Nucleus accumbens (tissue), 56 donors: ENCODE measurements at places on chromosomes 13 and 19.

- peak; percentile 37 for DNase-seq
These were observed 2.4 kb downstream of the CTXN1 start for GRCh38 chr19:7923295-7924191.

DNA sequence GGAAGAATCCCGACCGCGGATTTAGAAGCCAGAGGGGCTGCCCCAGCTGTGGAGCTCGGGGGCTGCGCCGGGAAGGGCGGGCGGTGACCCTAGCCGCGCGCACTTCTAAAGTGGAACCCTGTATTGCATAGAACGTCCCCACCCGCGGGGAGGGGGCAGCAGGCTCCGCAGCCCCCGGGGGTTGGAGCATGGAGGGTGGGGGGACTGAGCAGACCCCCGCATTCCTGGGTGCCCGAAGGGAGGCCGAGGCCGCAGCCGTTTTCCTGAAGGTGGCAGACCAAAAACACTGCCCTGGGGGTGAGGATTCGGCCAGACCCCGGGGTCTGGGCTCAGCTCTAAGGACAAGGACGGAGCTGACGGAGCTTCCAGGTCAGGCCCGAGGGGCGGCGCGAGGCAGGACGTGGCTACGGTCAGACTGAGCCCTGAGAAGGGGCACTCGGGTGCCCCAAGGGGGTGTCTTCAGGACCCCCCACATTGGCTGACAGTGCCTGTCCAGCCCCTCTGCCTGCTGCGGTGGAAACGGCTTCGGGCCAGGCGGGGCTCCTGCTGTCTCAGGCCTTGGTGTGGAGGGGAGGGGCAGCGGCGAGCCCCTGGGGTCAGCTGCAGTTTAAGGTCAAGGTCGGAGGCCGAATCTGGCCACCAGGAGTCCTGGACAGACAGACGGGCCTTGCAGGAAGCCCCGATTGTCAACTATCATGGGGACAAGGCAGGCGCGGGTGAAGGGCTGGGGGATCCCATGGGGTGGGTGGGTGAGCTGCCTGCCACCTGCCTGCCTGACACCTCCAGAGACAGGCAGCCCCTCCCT, 12.6 kb downstream of the MKNK2 start:
- no peak for DNase-seq

- no peak for DNase-seq
These were observed at the start of gene CYP4F2 for GRCh38 chr19:15897738-15898276. CYP4F2 (minus strand) TSS chr19:15898074; CDS start chr19:15897611, 463 bp downstream.

- peak; percentile 39 for DNase-seq
These were observed 95.7 kb downstream of the ARHGEF7 start for GRCh38 chr13:111210544-111211469.

- no peak for DNase-seq
These were observed 10.2 kb upstream of the ILF3 start for GRCh38 chr19:10643968-10644259.

GRCh38 chr13:111491659-111492058, 171.2 kb downstream of the TEX29 start:
- DNase-seq: no peak

DNA sequence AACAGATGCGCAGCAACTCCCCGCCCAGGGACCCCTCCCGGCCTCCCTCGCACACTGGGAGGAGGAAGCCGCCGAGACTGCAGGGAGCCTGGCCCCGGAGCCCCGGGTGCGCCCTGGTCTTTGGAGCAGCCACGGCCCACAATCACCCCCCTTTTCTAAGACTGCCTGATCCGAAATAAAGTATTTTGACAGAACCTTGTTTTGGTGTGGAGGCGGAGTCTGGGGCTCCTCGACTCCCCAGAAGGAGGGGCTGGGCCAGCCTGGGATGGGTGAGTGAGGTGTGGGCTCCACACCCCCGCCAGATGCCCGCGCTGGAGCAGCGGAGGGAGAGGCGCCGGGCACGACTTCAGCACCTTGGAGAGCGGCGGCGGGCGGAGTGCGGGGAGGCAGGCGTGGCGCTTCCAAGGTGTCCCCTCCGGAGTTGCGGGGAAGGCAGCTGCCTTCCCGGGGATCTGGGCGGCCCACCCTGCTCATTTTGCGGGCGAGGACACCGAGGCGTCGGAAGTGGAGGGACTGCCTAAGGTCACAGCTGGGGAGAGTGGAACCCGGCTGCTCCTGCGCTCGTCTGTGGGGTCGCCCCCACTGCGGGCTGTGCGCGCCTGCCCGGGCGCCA, 9.4 kb downstream of the SIRT6 start:
- DNase-seq: no peak

DNA sequence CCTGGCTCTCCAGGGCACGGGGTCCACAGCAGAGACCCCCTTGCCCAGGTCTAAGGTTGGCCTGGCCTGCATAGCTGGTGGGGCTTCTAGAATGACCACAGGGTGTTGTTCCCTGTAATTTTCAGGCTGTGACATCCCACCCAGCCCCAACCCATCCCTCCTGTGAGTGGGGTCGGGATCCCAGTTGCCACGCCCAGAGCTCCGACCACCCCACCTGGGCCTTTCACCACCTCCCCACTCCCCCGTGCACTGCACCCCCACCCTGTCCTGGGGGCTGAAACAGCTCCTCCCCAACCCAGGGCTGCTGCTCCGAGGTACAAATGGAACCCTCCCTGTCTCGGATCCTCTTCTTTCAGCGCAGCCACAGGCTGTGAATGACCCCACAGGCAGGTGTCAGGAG, 8.4 kb upstream of the SLC7A10 start:
- DNase-seq: no peak

DNA sequence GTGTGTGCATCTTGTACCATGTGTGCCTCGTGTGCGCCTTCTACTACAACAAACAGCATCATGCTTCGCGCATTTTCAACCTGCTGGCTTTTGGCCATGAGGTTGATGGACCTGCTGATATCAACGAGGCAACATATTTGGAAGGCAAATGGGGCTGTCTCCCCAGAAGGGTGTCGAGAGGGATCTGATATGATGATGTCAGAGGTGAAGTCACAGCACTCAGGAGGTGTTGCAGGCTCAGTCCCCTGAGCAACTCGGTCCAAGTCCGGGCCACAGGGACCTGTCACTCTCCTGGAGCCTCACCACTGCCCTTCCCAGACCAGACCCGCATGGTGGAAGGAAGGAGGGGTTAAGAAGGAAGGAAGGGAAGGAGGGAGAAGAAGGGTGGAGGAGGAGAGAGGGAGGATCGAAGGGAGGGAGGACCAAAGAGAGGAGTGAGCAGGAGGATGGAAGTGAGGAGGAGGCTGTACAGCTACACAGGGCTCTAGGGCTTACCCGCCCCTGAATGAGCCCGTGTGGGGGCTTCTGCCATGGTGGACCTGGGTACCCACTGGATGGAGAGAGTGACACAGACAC, 6.7 kb upstream of the C13orf46 start:
- DNase-seq: no peak

DNA sequence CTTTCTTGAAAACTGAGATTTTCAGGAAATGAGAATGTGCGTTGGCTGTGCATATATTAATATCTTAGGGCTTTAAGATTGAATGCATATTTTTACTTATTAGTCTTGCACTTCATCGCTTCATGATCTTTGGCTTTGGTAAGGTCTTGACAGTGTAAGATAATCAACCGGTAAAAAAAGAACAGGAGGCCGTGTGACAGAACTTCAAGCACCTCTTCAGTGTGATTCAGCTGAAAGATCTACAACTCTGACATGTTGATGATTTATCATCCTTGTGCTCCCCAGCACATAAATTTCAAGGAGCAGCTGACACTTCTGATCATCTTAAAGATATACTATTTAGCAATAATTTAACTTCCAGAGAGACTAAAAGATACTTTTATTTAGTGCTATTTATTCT, 195.1 kb downstream of the HS6ST3 start:
- no peak for DNase-seq

DNA sequence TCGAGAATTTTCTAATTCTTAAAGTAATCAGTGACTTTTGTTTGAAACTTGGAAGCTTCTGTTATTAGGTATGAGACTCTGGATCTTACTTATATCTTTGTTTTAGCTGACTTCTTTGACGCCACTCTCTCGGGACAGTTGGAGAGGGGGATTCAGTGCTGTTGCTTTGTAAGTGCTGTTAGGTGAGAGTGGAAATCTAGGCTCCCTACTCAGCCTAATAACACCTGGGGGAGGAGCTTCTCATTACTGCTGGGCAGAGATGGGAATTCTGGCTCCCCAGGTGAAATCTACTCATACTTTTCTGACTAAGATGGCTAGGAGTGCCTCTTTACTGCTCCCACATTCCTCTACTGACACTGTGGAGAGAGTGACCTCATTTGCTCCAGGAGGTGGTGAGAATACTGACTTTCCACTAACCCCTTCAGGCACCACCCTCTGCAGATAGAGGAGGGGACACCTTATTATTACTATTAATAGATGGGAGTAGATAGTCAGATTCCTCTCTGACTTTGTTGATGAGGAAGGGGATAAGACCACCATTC, 324.9 kb upstream of the SPRY2 start:
- no peak for DNase-seq

DNA sequence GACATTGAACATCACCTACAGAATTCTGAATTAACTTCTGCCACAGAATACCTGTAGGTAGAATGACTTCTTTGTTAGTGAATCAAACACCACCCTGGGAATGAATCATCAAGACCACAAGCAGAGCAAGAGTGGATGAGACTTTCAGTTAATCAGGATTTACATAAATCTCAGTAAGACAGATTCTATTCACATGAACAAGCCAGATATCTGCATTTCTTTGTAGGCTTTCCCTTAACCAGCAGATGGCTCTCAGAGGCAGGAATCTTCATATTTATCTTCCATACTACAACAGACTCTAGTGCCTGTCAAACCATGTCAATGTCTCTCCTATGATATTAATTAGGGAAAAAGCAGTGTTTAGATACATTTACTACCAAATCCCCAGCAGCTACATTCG, 412.1 kb downstream of the KLF12 start:
- no peak for DNase-seq

GRCh38 chr19:30349131-30349730, 23.0 kb upstream of the ZNF536 start:
- DNase-seq: no peak

DNA sequence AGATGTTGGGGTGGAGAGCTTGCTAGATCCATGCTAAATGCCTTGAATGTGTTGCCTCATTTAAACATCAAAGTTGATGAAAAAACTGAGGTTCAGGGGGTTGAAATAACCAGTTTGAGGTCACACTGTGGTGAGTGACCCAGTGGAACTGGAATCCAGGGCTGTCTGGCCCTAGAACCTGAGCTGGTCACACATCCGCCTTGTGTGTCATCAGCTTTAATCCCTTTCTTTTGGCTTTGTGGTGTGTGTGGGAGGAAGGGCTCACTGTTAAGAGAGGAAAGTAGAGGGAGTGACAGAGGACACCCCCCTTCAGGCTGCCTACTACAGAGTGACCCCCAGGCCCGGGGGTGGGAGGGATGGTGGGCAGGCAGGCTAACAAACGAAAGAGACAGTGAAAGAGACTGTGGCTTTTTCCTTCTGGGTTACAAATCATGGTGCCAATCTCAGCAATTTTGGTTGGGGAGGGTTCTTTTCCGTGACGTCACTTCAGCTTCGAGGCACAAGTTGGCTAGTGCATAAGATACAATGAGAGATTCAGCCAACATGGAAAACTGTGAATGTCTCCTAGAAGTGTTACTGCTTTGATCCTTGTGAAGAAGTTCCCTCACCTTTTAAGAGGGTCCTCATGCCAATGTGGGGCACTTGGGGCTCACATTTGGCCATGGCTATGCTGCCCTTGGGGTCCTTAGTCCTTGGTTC, 164.9 kb downstream of the DLEU7 start:
- DNase-seq: no peak

GRCh38 chr13:47598340-47598911, 402.6 kb downstream of the SUCLA2 start:
- DNase-seq: no peak

DNA sequence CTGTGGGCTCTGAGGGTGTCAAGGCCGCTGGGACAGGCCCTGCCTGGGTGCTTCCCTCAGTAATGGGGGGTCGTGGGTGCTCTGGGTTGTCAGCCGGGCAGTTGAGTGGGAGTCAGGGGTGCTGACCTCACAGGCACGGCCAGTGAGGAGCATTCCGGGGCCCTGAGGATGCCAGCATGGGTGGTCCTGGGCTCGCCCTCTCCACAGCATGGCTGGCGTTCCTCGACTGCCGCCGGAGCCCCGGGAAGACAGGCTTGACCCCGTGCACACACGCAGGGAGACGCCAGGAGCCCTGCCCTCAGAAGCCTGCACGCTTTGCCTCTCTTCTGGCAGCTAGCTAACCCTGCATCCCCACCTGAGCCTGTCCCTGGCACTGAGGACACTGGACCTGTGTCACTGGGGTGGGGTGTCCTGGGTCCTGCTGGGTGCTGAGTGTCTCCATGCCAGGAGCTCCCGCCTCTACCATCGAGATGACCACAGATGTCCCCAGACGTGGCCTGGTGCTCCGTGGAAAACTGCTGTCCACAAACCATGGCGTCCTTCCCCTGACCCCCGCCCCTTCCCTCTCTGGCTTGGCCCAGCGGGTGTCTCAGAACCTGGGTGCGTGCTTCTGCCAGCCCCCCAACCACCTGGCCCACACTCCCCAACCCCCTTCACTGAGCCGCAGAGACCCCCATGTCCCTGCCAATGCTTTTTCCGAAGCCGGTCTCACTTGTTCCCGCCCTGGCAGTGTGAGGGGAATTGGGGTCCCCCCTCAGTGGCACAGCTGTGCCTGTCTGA, 4.4 kb upstream of the NDUFS7 start:
- no peak for DNase-seq

GRCh38 chr19:29872224-29872731, 60.5 kb downstream of the CCNE1 start:
- DNase-seq: no peak

- DNase-seq: no peak
These were observed 412 bp downstream of the IRS2 start for GRCh38 chr13:109785892-109786450.

GRCh38 chr13:31891472-31891871, 140.1 kb upstream of the FRY start:
- DNase-seq: no peak

- DNase-seq: no peak
These were observed 1439.4 kb downstream of the UQCRFS1 start for GRCh38 chr19:27773318-27774094.

- DNase-seq: no peak
These were observed 4.1 kb upstream of the C19orf53 start for GRCh38 chr19:13770013-13770635.
